Fibroblast of the aortic adventitia (primary cell): ENCODE measurements at places on chromosomes 16 and 17.

GRCh38 chr16:79156761-79157160 lies 443.8 kb downstream of the MAF start:
- no peak for DNase-seq

GRCh38 chr17:7437950-7438614 lies 1.2 kb upstream of the FGF11 start:
- no peak for DNase-seq

DNA sequence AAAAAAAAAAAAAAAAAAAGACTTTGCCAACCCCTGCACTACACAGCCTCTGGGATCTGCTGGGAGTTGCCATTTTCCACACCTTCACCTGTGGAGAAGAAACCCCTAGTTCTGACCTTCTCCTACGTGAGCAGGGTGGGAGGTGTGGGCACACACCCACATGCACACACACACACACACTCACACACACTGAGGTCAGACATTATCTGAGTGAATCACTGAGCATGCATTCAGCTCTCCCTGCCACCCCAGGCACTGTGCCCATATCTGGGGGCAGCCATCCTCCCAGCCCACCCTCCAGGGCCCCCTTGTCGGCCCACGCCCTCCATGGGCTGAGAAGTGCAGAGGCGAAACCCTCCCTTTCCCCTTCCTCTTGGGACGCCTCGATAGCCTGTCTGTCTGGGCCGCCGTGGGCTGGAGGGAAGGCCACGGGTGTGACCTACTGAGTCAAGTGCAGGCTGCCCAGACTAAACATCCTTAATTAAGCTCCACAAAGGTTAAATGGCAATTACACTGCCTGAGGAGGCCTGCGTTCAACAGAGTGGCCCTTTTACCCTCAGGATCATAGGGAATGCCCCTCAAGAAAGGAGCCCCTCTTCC lies 143.8 kb downstream of the C16orf95 start:
- DNase-seq: peak; percentile 35

- no peak for DNase-seq
Observed at GRCh38 chr16:3864562-3864961, 16.0 kb downstream of the CREBBP start.

DNA sequence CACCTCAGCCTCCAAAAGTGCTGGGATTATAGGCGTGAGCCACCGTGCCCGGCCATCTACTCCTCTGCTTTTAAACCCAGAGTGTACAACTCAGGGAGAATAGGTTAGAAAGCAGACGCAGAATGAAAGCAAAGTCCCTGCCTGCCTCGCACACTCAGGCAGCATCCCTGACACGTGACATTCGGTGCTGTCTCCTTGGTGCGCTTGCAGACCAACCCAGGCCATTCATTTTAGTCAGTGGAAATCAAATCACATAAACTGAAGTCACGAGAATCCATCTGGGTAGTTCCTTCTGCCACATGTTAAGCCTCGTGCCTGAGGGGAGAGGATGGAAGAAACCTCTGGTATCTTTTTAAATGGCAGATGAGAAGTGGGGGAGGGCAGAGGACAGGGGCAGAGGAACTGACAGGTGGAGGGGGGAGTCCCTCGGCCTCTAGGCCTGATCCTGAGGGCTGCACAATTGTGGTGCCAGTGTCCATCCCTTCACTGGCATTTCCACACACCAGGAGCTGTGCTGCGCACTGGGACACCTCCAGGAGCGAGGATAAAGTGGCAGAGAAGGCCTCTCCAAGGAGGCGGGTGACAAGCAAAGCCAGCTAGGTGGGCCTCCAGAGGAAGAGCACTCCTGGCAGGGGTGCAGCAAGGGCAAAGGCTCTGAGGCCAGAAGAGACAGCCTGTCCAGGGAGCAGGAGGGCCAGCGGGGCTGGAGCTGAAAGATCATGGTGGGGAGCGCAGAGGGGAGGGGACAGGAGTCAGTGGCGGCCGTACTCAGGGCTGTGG lies 196.3 kb downstream of the KATNIP start:
- no peak for DNase-seq

GRCh38 chr16:72764015-72764654 lies 283.8 kb downstream of the ZFHX3 start:
- DNase-seq: no peak

DNA sequence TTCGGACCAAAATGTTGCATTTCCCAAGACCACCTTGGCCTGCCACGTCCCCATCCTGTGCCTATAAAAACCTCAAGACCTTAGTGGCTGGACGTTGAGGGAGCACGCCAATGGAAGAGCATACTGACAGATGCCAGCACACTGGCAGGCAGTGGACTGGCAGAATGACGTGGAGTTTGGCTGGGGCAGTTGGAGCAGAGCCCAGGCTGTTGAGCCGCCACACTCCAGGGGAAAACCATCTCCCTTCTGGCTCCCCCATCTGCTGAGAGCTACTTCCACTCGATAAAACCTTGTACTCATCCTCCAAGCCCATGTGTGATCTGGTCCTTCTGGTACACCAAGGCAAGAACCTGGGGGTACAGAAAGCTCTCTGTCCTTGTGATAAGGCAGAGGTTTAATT lies 494.1 kb downstream of the CDH11 start:
- no peak for DNase-seq

GRCh38 chr17:2724784-2725164 lies 13.2 kb upstream of the CLUH start:
- DNase-seq: no peak

GRCh38 chr17:56785405-56785804 lies 48.3 kb downstream of the C17orf67 start:
- no peak for DNase-seq

GRCh38 chr16:66406534-66407221 lies 20.4 kb upstream of the BEAN1 start:
- peak; percentile 70 for DNase-seq

DNA sequence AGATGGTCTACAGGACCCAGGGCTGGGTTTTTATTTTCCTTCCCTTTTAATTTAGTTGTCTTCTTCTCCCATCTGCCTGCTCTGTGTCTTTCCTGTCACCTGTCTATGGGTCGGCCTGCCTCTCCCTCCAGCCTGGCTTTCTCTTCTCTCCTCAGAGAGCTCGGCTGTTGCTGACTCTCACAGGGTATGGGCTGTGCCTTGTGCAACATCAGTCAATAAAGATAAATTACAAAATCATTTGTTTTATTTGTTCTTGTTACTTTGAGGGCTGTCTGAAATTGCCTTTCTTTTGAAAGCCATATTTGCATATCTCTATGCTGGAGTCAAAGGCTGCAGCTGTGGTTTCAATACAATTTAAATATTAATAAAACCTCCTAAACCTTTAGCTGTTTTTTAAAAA lies 15.6 kb downstream of the RND2 start:
- DNase-seq: no peak

- no peak for DNase-seq
Observed at GRCh38 chr16:49348408-49349176, 25.0 kb upstream of the C16orf78 start.

DNA sequence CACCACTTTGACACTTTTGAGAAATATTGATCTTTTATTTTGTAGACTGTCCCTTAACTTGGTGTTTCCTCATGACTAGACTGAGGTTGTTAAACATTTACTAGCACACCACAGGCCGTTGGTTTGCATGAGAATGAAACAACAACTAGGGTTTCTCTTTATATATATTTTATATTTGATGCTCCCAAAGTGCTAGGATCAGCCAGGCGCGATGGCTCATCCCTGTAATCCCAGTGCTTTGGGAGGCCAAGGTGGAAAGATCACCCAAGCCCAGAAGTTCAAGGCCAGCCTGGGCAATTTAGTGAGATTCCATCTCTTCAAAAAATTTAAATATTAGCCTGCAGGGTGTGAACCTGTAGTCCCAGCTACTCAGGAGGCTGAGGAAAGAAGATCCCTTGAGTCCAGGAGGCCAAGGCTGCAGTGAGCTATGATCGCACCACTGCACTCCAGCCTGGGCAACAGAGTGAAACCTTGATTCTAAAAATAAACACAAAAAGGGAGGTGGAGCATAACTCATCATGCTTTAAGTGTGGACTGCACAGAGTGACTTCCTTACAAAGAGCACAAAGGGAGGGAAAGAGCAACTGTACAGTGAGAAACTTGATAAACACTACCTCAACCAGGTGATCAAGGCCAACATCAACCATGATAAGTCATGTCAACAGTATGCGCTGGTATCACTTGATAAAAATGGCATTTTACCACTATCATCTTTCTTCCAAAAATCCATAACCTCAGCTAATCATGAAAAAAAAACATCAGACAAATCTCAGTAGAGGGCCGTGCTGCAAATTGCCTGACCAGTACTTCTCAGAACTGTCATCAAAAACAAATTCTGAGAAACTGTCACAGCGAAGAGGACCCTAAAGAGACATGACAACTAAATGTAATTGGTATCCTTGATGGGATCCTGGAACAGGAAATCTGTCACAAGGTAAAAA lies 72.8 kb upstream of the ATF7IP2 start:
- DNase-seq: no peak

DNA sequence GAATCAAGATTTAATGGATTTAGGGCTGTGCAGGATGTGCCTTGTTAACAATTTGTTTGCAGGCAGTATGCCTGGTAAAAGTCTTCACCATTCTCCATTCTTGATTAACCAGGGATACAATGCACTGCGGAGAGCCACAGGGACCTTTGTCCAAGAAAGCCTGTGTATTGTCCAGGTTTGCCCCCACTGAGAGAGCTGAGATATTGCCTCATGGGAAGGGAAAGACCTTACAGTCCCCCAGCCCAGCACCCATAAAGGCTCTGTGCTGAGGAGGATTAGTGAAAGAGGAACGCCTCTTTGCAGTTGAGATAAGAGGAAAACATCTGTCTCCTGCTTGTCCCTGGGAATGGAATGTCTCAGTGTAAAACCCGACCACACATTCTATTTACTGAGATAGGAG lies 2169.6 kb downstream of the TP53TG3F start:
- DNase-seq: no peak

DNA sequence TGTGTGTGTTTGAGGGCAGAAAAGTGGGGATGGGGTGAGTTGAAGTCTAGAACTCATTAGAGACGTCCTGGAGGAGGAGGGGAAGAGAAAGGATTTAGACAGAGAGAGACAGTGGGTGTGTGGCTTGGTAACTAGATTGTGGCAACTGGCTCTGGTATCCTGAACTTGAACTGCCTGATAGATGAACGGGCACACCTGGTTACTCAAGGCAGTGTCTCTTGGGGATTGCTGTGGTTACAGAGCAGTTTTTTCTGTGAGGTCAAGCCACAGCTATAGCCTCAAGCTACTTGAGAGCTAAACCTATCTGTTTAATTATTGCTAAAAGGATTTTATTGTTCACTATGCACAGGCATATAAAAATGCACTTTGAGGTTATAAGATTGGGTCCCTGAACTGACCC lies 29.8 kb upstream of the MYH2 start:
- DNase-seq: no peak

DNA sequence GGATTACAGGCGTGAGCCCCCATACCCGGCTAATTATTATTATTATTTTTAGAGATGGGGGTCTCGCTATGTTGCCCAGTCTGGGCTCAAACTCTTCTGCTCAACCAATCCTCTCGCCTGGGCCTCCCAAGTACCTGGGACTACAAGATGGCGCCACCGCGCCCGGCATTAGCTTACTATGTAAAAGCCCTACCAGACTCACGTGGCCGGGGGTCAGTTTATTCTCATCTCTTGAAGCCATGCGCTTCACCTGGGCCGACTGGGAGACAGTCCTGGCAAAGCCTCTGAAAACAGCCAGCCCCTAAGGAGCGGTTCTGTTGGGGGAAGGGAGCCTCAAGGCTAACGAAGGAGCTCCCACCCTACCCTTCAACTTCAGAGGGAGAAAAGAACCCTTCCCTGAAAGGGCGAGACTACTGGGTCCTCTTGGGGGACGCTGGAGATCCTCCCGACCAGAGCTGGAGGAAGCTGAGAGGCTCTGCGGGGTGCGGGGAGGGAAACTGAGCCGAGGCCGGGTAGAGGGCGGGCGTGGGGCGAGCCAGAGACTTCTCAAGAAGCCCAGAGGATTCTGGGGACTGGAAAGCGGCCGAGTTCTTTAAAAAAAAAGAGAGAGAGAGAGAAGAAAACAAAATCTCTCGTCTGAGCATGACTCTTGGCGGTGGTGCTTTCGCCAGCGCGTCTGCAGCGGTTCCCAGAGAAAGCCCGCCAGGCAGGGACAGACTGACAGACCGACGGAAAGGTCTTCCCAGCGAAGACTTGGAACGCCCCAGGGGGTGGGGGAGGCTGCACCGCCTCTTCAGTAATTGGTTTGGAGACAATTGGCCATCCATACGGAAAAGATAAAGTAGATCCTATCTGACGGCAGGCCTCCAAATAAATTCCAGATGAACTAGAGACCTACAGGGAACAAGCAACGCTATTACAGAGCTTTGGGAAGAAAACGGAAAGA lies 5.6 kb upstream of the TUBG2 start:
- peak; percentile 88 for DNase-seq

DNA sequence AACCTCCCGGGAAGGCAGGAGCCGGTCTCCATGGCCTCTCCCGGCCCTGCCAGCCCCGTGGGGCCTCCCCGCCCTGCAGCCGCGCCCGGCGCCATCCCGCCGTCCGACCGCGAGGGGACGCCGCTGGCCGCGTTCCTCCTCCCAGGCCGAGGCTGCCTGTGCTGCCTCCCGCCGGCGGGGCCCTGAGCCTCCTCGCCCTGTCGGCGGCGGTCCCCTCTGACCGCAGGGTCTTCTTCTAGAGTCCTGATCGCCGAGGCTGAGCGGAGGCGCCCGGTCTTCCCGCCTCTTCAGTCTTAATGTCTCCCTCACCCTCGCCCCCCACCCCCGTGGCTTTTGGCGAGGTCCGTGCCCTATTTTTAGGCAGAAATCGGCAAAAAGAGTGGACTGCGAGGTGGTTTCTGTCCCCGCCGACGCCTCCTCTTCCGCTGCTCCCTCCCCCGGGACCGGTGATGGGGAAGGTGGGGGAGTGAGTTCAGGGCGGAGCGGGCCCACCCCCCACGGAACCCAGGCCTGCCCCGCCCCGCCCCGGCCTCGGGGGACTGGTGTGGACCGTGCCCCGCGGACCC lies 794 bp upstream of the CPNE7 start:
- peak; percentile 65 for DNase-seq

DNA sequence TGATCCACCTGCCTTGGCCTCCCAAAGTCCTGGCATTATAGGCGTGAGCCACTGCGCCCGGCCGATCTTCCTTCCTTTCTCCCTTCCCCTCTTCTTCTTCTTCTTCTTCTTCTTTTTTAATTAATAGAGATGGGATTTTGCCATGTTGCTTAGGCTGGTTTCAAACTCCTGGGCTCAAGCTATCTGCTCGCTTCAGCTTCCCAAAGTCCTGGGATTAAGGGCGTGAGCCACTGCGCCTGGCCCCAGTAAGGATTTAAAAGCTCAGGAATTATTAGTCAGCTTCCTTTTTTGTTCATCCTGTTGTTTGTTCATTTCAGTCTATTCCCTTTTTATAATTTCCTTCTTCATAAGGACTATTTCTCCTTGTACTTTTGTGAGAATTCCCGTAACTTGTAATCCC lies 32.7 kb upstream of the LRRC37A start:
- no peak for DNase-seq
